ENCODE measurements at places on chromosomes 1 and 21.

DNA sequence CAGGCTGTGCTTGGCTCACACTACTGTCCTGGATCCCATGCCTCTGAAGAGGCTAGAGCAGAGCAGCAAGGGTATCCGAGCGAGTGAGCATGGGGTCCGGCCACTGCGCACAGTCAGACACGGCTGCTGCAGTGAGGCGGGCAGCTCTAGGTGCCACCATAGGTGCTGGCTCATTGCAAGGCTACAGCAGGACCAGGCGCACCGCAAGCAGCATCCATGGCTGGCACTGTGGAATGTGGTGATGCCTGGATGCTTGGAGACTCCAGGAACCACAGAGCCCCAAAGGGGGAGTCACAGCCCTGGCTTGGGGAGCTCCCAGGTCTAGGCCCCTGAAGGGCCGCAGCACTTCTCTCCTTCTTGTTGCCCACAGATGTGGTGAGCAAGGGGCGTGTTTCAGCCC lies 47.2 kb downstream of the ATP6V1G3 start:
- DNase-seq: no peak

- DNase-seq: no peak
Observed at GRCh38 chr1:187762118-187762517, 933.4 kb downstream of the PLA2G4A start.

- no peak for DNase-seq
Observed at GRCh38 chr21:35075546-35075945, 26.4 kb upstream of the RUNX1 start.

- DNase-seq: no peak
Observed at GRCh38 chr1:29518183-29518835, 282.0 kb downstream of the PTPRU start.

- DNase-seq: no peak
Observed at GRCh38 chr1:19877821-19878636, 4.2 kb upstream of the OTUD3 start.

- DNase-seq: no peak
Observed at GRCh38 chr1:148166558-148167492, 14.7 kb upstream of the NBPF11 start.

DNA sequence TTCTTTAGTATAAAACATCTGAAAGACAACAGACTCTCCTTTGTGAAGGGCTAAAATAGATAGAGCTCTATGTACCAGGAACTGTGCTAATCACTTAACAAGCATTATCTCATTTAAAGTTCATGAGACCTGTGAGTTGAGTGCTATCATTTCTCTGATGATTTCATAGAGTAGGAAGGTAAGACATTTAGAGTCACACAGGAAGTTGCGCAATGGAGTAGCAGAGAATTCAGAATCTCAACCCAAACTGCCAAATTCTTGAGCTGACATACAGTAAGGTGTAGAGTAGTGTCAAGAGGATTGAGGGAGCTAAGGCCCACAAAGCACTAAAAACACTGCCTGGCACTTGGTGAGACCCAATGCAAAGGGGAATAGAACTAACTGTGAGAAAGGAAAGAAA lies 384.3 kb downstream of the NTNG1 start:
- no peak for DNase-seq

- DNase-seq: no peak
Observed at GRCh38 chr1:43711524-43712386, 4.4 kb downstream of the ST3GAL3 start.

- DNase-seq: no peak
Observed at GRCh38 chr1:38210021-38210894, 163.7 kb upstream of the POU3F1 start.

DNA sequence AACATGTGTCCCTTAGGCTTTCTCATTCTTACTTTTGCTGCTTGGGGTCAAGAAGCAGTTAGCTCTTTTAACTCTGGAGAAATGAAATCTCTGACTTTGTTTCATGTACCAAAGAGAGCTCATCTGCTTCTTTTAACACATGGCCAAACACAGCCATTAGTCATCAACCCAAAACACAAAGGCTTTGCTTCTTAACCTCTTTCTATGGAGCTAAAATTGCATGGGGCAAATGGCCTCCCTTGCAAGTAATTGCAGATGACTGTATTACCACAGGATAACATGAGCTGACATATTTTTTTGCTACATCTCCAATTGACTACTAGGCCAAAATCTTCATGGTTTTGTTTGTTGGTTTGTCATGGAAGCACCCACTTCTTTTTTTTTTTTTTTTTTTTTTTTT lies 300.9 kb downstream of the BRINP3 start:
- DNase-seq: no peak
